ENCODE measurements at places on chromosomes 3 and 15.

- DNase-seq = no peak
Measured at GRCh38 chr15:39589815-39590644, 9.2 kb downstream of the THBS1 start.

DNA sequence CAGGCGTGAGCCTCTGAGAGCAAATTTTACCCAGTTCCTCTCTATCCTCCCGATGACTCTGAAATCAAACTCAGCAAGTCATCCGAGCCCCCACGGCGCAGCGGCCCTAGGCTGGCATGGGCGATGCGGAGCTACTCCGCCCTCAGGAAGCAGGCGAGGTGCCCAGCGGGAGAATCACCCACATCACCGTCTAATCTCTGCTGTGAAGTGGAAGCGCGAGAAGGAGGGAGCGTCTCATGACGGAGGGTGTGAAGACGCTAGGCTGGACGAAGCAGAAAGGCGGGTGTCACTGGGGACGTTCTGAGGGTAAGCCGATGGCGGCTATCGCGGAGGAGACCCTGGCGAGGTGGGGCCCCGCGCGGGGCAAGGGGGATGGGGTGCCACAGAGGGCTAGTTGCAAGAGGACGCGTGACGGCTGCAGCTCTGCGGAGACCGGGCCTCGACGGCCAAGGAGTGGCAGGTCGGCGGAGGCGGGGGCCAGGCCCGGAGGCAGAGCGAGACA lies 9.1 kb upstream of the GNAI2 start:
- no peak for DNase-seq

DNA sequence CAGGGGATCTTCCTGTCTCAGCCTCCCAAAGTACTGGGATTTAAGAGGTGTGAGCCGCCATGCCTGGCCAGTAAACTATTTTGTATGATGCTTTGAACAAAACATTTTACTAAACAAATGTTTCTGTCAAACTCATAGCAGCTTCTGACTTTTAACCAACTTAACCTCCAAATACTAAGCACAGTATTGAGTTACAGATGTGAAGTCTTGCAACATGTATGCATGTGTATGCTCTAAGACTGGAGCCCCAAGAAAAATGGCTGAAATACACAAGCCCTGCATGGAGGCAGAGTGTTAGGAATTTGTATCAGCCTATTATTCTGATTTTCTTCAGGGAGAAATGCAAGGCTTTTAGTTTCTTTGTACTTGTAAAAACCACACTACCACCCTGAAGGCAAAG lies 137.1 kb downstream of the CBLB start:
- DNase-seq = no peak

DNA sequence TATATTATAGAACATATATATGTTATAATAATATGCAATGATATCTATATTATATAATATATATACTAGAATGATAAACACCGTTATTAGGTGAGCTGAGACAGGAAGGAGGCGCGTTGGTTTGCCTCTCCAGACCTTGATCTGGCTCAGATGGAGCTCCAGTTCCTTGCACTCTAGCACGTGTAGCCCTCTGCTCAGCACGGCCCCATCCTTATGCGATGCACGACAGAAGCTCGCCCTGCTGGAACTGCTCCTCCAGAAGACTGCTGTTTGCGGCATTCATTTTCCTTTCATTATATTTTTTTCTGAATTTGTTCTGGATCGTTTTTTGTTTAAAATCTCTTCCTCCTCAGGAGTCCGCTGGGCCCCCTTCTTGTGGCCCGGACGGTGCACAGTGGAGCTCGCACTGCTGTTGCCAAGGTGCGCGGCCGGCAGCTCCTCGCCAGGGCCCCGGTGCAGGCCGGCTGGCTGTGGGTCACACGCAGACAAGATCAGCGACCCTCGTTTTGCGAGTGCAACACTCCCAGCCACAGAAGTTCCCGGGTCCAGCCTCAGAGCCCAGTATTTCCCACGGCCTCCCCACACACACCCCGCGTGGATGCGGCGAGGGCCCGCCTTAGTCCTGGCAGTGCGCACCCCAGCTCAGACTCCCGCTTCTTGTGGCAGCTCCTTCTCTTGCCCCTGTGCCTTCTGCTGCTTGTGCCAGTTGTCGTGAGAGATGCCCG lies 112.2 kb downstream of the CHL1 start:
- no peak for DNase-seq

DNA sequence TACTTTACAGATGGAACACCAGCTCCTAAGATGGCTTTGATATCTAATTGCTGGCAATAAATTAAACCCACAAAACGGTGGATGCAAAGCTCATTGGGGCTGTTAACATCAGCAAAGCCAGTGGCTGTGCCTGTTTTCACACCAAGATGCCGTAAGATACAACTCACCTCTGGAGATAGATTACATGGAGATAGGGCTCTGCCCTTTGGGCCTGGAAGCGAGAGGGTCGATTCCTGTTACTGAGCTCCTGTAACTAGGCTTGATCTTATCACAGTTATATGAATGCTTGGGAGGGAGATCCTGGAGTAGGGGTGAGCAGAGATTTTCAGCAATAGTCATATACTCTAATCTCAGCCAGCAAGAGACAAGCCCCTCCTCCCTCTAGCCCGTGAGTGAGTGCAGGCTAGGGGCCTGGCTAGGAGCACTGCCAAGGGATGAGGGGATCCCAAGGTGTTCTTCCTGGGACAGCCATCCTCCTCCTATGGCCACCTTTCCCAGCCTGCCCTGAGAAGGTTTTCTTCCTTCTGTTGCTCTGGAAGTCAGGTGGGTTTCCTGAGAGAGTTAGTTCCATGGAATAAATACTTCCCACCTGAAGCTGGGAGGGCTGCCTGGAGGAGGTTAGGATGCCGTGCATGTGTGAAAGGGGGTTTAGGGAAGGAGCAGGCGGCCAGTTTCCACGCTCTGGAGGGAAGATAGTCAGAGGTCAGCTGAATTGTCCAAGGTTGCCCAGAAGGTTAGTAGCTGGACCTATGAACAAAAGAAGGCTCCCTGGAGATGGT lies 18.1 kb upstream of the DOCK3 start:
- DNase-seq = no peak

GRCh38 chr3:147656023-147656422 lies 246.9 kb downstream of the ZIC1 start:
- no peak for DNase-seq

DNA sequence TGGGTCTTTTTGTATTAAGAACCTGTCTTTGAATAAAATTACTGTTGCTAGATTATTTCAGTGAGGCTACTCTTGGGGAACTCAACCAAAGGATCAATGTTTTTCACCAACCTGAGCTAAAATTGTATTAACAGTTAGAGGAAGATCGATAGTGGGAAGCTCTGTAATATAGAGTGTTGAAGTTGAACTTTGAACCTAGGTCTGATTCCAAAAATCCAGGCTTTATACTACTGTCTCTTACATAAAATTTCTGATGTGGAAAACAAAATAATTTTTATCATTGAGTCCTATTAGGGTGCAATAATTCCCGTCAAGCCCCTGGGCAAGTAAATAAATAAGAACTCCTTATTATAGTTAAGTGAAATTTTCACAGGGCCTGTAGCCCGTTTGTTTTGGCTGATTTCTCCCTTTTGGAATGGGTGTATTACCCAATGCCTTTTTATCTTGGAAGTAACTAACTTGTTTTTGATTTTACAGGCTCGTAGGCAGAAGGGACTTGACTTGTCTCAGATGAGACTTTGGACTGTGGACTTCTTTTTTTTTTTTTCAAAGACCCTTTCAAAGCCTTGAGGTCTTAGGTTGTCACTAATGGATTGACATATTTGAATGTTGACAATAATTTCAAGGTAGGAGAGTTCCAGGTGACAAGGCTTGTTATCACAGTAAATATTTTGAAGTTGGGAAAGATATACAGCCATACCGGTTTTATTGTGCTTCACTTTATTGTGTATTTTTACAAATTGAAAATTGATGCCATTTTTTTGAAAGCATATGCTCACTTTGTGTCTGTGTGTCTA lies 276.1 kb downstream of the NFKBIZ start:
- no peak for DNase-seq

Measured in mesothelial cell of epicardium (in vitro differentiated cells).